ENCODE measurements at places on chromosomes 11 and 22. TPM values are rescaled to one million over a fixed set of nuclear protein-coding genes. Genes with fewer than 3 reads are reported as not detected.

Gene BCO2
- 0.82 TPM for total RNA-seq

GRCh38 chr11:125258291-125259032 is 93.9 kb downstream of the PKNOX2 start:
- H3K4me3 ChIP-seq: no peak overlapping the region
- no peak for DNase-seq
- no peak overlapping the region for H3K27ac ChIP-seq
- no peaks in the 10 kb centered on the region for H3K36me3 ChIP-seq
- peaks cover 10% of the 10 kb centered on the region for H3K4me1 ChIP-seq

DNA sequence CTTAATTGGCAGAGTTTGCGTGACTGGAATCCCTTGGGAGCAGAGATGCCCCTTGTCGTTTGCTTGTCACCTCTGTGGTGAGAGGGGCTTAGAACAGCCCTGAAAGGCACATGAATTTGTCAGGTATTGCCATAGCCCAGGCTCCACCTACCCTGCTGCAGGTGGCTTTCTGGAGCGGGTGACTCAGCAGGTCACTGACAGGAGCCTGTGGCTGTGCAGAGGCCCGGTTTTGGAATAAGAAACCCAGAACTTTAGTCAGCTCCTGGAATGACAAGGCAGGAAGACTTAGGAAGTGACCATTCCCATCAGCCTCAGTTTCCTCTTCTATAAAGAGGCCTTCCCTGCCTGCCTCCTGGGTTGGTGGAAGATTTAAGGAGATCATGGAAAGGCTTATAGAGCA is 539.7 kb downstream of the INSC start:
- no peaks in the 10 kb centered on the region for H3K36me3 ChIP-seq
- no peak overlapping the region for H3K27ac ChIP-seq
- no peak overlapping the region for H3K4me3 ChIP-seq
- H3K4me1 ChIP-seq: peaks cover 11% of the 10 kb centered on the region

DNA sequence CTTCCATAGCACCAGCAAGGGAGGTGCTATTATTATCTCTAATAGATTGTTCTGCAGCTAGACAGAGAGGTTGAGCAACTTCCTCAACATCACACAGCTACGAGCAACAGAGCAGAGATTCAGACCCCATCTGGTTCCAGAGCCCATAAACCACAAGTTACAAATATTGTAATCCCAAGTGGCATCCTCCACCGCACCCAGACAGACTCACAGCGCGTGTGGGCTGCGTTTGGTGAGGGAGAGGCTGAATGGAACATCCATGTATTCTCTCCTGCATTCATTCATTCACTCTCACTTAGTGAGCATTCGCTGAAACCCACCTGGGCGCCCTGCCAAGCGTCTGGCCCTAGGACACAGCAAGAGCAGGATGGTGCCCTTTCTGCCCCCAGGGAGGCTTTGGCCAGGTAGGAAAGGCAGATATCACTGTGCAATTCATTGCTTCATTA is 33.5 kb downstream of the LIF start:
- DNase-seq: no peak
- H3K27ac ChIP-seq: no peak overlapping the region

Gene LMNTD2
- 3.1 TPM for total RNA-seq

DNA sequence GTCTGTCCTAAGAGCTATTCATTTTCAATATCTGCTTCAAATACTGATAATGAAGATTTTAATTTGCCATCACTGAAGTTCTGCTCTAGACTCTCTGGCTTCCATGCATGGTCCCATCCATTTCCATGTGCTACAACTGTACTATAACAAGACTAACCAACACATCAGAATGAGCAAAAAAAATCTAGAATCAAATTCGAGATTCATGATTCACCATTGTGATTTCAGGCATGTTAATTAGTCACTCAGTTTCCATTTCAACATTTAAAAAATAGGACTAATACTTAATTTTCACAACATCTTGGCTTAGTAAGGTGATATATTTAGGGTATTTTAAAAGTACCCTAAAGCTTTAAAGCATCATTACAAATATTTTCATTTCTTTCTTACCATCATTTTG is 22.8 kb downstream of the PICALM start:
- no peaks in the 10 kb centered on the region for H3K36me3 ChIP-seq
- no peaks in the 10 kb centered on the region for H3K4me1 ChIP-seq
- no peak overlapping the region for H3K4me3 ChIP-seq
- H3K27ac ChIP-seq: no peak overlapping the region

Gene DKK3
- total RNA-seq: 30.2 TPM

- H3K27me3 ChIP-seq: no peaks in the 10 kb centered on the region
- 0 out of 2 replicates have a peak, but pooled peaks cover 2% of the 10 kb centered on the region for H3K36me3 ChIP-seq
- peaks cover 3% of the 10 kb centered on the region for H3K4me1 ChIP-seq
- H3K4me3 ChIP-seq: no peak overlapping the region
- H3K27ac ChIP-seq: no peak overlapping the region
These were observed 15.5 kb downstream of the CLTCL1 start for GRCh38 chr22:19275919-19276600.

Measured in H1 (cell line).